H9 (cell line): ENCODE measurements at places on chromosomes 5 and 9. TPM values are rescaled to one million over a fixed set of nuclear protein-coding genes. Genes with fewer than 3 reads are reported as not detected.

The HSPB3 gene
- not detected in 2 replicates for total RNA-seq

The TMEM174 gene
- not detected in 2 replicates for total RNA-seq

The LHX2 gene
- total RNA-seq = not detected in 2 replicates

The CNTNAP3 gene
- 18.7 and 22.6 TPM in 2 replicates for total RNA-seq

The WDR38 gene
- total RNA-seq = not detected in 2 replicates

The NEURL1B gene
- 3.6 TPM in 2 replicates for total RNA-seq

The GPR21 gene
- 0.87 and 1.0 TPM in 2 replicates for total RNA-seq

The MED27 gene
- 33.5 and 34.8 TPM in 2 replicates for total RNA-seq

The MRNIP gene
- 30.4 and 31.1 TPM in 2 replicates for total RNA-seq

The CDH6 gene
- total RNA-seq = 10.8 and 11.7 TPM in 2 replicates

The GBGT1 gene
- 9.3 TPM in 2 replicates for total RNA-seq

DNA sequence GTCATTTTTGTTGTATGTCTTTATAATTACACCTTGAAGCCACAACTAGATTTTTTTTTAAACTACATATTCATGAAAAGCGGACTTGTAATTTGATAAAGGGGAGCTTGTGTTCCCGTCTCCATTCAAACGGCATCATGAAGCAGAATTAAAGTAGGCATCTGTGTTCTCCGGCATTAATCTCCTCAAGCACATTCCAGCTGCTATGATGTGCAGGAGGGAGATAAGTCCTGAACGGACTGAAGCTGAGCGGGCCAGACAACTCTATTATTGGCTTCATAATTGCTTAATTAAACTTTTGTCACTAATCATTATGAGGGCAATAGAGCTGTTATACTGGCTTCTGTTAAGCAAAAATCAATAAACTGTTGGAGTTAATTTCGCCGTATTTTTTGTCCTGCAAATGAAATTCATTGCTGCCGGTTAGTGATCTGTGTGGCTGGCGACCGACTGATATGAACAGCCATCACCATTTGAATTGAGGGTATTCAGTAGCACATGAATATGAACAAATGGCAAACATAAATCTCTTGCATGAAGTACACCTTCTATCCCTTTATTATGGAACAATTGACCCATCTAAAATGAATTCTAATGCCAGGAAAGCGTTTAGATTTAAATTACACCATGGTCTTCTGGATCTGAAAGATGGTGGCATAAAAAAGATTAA, 408.8 kb upstream of the IRX1 start:
- no peak for DNase-seq

DNA sequence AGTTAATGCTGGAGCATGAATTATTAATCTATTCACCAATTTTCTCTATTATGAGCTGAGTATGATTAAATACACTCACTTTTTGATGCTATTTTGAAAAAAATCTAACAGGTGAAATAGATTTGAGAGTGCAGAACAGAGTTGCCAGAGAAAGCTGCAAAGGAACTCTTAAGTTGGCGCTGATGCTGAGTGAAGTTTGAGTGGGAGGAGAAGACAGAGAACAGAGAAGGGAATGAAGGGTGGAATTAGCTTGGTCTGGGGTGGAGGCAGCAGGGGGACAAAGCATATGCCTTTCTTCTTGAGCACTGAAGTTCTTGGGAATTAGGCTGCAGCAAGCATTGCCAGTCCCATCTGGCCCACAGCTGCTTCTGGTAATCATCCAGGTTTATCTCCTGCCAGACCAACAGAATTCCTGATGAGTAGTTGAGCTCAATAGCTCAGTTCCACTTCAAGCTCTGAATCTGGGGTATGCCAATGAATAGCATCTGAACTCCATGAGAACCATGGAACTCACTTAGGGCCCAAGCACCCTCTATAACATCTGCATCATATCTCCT, 290.1 kb downstream of the HINT1 start:
- no peak for DNase-seq

- DNase-seq = no peak
Observed at GRCh38 chr5:167797933-167798332, 493.5 kb upstream of the WWC1 start.

DNA sequence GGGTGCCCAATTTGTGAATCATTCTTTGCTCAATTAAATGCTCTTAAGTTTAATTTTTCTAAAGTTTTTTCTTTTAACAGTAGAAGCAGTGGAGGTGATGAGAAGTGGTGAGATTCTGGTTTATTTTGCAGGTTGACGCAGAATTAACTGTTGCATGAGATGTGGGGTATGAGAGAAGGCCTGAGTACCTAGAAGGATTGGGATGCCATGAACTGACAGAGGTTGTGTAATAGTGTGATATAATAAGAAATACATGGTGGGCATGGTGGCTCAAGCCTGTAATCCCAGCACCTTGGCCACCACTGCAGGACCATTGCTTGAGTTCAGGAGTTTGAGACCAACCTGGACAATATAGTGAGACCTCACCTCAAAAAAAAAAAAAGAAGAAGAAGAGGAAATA, 8.4 kb upstream of the SH3TC2 start:
- DNase-seq = no peak

- no peak for DNase-seq
Observed at GRCh38 chr9:127223266-127223665, 41.3 kb upstream of the GARNL3 start.

GRCh38 chr9:14092344-14092743, 221.6 kb downstream of the NFIB start:
- no peak for DNase-seq

DNA sequence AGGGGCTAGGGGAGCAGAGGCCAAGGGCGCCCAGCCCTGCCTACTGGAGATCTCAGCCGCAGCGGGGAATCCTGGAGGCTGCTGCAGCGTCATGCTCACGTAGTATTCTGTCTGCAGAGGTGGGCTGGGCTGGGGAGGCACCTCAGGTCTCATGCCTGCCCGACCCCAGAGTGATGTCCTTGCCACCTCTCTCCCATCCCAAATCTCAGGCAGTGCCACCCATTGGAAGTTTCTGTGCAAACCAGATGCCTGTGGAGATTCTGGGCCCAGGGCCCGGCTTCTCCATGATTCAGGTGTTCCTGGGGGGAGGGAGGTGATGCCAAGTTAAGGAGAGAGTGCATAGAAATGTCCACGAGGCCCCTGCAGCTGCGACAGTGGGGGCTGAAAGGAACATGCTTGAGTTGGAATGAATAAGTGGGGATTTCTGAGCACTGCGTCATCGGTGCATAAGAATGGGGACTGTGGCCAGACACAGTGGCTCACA, 72.0 kb downstream of the ANKRD33B start:
- DNase-seq = no peak

DNA sequence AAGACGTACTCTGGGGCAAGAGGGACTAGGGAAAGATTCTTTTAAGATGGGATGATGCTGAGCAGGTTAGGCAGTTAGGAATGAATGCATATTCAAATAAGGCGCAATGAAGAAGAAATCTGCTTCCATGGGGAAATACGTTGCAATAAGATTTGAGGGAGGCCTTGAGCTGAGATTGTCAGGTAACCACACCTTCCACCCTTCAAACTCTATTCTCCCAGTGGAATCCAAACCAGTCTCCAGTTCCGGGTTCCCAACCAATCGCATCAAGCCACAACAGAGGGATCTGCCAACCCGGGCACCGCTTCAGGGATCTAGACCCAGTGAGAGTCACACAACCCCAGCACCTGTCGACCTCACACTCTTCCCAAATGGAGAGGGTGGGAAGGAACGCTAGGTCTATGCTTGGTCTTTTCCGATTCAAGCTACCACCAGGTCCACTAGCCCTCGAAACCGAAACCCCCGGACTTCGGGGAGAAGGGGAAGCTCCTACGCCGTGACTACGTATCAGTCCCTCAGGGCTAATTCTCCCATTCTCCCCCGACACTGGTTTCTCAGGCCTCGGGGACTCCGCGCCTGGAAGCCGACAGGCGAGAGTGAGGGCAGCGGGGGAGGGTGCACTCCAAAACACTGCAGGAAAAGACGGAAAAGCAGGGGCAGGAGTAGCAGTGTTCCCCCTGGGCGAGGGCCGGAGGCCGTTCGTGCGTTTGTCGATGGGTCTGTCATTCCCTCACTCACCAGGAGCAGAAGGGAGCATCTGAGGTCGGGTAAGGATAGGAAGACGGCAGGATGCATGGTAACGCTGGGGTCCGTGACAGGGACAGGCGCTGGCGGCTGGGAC, 534 bp downstream of the ERP44 start:
- peak; percentile 82 for DNase-seq

DNA sequence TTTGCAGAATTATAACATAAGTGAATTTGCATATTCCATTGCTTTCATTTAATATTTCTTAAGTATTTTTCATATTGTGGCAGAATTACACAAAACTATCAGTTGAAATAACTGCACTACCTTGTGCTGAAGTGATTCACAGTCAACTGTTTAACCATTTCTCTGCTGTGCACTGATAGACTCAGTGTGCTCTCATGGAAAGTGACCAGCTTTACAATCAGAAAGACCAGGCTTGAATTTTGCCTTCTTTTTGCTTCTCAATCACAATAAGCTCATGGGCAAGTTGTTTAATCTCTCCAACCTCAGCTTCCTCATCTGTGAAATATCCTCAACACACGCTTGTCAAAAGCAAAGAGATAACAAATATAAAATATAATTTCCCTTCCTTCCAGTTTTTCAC, 18.3 kb downstream of the CDK5RAP2 start:
- DNase-seq = no peak

DNA sequence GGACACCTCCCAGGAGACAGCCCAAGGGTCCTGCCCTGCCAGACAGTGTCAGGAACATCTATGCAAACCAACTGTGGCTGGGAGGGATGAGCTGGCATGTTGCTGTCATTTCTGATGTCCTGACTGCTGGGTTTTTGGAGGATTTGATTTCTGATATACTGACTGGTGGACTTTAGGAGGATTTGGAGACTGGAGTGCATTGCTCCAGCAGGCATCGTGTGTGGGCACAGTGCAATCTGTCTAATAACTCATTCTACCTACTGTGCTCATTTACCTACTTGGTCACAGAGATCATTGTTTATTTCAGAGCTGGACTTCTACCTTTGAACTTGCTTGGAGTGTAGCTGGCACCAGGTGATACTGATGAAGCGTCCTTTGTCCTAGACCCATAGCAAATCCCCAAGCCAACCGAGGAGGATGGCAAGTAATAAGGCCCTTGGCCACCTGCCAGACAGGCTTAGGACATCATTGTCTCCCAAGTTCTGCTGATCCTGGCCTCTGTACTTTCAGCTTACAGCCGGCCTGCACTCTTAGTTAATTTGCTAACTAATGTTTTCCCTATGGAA, 124.3 kb upstream of the ICE1 start:
- DNase-seq = no peak

- no peak for DNase-seq
Observed at GRCh38 chr5:155098433-155098832, 84.9 kb downstream of the KIF4B start.

DNA sequence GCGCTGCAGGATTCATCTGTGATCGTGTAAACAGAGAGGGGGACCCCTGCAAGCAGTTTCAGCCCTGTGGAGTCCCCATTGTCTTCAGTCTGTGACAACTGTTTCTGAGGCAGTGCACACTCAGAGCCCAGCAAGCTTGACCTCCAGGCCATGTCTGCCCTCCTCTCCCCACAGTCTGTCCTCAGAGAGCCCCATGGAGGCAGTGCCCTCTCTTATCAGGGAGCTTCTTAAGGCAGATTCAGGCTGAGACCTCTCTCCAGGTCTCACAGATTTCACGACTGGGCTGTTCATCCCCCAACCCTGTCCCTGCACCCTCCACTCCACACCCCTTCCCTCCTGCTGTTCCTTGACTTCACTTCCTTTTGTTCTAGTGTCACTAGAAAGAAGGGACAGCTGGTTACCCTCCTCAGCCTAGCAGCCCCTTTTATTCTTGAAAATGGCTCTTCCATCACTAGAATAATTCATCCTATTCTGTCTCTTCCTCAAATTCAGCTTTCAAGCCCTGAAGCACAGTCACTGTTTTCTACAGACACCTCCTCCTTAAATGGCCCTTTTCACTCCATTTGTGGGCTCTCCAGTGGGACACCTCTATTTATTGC, 218.4 kb downstream of the MED10 start:
- no peak for DNase-seq

DNA sequence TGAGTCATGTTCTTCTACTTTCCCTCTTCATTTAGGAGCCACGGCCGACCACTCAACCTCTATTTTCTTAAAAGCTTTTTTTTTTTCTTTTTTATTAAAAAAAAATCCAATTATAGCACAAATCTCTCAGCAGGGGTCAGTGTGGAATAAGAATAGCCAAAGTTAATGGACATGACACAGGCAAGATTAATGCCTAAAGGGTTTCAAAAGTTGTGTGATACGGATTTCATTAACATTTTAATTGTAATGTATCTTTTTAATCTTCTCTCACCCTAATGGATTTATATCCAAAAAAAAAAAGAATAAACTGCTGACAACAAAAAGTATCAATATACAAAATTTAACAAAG, 5.4 kb downstream of the NACC2 start:
- no peak for DNase-seq

DNA sequence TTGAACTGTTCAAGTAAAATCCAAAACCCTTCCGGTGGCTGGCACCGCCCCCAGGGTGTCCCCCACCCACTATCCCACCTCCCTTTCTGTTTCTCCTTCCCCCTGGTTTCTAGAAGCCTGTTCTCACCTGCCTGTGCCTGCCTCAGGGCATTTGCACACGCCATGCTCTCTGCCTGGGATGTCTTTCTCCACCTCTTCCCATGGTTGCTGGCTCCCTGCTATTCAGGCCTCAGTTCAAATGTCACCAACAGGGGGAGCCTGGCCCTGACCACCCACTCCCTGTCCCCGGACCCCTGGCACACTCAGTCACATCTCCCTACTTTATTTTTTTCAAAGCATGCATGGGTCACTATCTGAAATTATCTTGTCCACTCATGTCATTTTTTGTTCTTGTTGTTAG, 39.9 kb upstream of the EEIG1 start:
- peak; percentile 52 for DNase-seq

GRCh38 chr9:136668983-136669790, 6.5 kb downstream of the EGFL7 start:
- DNase-seq = no peak

DNA sequence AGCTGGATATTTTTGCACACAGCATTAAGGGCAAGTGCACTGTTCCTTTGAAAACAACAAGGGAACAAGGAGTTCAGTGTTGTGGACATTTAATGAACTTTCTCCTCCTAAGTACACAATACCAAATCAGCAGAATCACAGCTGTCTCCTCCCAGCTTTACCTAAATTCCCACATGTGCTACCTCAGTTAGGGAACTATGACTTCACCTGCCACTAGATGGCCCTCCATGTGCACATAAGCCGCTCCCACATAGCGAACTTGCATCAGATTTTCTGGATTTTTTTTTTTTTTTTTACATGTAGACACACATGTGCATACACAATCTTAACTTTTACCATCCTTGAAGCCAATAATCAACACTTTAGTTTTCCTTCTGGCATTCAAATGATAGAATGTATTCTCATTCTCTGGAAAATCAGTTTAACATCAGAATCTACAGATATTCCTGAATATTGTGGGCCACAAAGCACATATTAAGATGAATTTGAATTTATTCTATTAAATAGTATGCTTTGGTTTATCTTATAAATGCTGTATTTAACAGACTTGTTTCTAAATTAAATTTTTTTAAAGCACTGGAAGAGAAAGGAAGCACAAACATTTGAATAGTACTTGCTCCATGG, 123.6 kb downstream of the PALM2AKAP2 start:
- peak; percentile 58 for DNase-seq

DNA sequence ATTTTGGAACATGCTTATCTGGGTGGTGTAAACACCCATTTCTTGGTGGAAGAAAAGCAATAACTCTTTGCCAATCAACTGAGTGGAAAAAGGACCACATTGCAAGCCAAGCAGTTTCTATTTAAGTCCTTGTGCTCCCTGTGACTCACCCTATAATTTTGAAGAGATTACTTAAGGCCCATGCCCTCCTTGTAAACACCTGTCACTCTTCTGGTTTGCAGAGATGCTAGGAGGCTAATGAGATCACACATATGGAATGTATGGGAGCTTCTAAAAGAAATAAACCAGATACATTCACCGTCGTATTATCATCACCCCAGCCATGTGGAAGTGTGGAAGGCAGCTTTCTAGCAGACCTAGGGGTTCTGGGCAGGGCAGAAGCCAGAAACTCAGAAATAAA, 337.1 kb downstream of the GADD45G start:
- DNase-seq = no peak
